ENCODE measurements at places on chromosomes 7 and 10. TPM values are rescaled to one million over a fixed set of nuclear protein-coding genes. Genes with fewer than 3 reads are reported as not detected.

The SPAM1 gene
- total RNA-seq = not detected

The C10orf88 gene
- total RNA-seq = 14.2 TPM

The RSPH10B gene
- 0.41 TPM for total RNA-seq

GRCh38 chr7:98230746-98231471 is 19.7 kb downstream of the BHLHA15 start:
- no peak for DNase-seq

GRCh38 chr7:78636727-78637126 is 816.7 kb downstream of the MAGI2 start:
- DNase-seq = no peak

DNA sequence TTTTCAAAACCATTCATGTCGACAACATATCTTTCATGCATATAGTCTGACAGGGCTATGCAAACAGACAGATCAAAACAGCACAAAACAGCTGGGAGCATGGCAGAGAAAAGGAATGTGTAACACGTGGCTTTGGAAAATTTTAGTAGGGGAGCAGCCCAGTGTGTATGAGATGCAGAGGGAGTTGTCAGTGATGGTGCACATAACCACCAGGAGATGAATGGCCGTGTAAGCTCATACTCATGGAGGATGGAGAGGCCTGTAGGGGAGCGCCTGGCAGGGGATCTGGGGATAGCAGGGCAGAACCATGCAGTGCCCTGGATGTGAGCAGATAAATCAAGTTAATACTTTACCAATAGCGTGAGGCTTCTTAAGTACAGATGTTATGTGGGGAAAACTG is 45.7 kb downstream of the RHOBTB1 start:
- no peak for DNase-seq

The ABCB1 gene
- not detected for total RNA-seq

The SDHAF3 gene
- 29.7 TPM for total RNA-seq

The ZRANB1 gene
- 22.6 TPM for total RNA-seq

DNA sequence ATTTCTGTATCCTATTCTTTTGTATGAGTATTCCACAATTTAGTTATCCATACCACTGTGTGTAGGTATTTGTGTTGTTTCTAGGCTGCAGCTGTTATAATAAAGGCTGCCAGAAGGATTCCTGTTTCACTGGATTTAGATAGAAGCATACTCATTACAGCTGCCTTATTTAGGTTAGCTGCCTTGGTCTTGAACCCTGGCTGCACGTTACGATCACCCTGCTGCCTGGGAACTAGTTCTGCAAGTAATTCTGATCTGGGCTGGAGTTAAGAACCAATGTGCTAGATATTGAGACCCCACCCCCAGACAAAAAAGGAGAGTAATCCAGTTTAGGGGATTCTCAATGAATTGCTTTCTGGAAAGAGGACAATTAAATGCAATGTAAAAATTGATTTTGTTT is 43.1 kb downstream of the CCDC71L start:
- DNase-seq = no peak

GRCh38 chr10:14438057-14438456 is 107.3 kb upstream of the FRMD4A start:
- DNase-seq = no peak

- DNase-seq = no peak
Measured at GRCh38 chr10:112899391-112900065, 50.5 kb upstream of the TCF7L2 start.

The SPDYE1 gene
- not detected for total RNA-seq

DNA sequence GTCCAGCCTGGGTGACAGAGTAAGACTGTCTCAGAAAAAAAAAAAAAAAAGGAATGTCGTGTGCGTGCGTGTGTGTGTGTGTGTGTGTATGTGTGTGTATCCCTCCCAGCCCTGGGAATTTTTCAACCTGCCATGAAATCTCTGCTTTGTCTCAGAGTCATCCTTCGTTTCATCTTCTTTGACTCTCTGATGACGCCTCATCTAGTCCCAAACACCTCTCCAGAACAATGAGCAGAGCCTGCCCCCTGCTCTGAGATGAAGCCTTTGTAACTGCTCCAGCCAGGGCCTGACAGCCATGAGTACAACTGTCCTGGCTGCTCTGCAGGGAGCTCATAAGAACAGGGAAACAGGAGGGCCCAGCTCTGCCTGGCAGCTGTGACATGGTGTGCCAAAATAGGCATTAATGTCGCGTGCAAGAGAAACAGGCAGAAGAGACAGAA is 149.5 kb downstream of the FAM107B start:
- DNase-seq = peak; percentile 45

- DNase-seq = no peak
Measured at GRCh38 chr7:98771941-98772603, 97.7 kb downstream of the TMEM130 start.
